ENCODE measurements at places on chromosomes 5 and 9.

- DNase-seq, result no peak
These were observed 700.6 kb downstream of the SEMA5A start for GRCh38 chr5:8845296-8845695.

DNA sequence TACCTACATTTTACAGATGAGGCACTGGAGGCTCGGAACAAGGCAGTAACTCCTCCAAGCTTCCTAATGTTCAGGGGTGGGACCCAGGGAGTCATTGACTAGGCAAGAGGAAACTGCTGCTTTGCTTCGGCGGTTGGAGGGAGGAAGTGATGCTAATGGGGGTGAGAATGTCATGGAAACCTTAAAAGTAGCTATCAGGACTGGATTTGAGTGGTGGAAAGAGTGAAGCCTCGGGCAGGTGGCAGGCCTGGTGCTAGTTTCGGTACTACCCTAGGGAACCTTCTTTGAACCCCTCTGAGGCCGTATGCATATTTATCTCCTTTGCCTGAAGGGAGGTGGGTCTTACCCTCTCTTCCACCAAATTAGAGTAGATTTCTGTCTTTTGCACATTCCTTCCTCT lies 1.6 kb downstream of the BSPRY start:
- DNase-seq, result no peak

- DNase-seq, result no peak
These were observed 25.4 kb downstream of the KCNT1 start for GRCh38 chr9:135727257-135727875.

- DNase-seq, result no peak
These were observed 105.7 kb downstream of the LURAP1L start for GRCh38 chr9:12880406-12881015.

DNA sequence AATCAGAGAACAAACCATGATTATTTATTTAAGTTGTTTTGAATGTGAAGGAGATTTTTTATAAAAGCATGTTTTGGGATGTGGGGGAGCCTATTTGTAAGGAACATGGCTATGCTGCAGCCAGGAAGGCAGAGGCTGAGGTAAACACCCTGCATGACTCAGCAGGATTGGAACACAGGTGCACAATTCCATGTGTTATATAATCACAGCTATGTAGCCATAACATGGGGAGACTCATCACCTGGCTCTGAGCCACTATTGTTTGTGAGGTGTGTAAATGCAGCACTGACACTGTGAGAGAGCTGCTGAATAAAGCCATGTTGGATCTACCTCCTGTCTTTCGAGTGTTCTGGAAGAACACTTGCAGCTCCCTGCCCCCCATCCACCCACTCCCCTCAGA lies 1009.8 kb downstream of the DNAH5 start:
- no peak for DNase-seq

GRCh38 chr5:177320879-177321278 lies 9.2 kb upstream of the MXD3 start:
- no peak for DNase-seq

GRCh38 chr5:79936646-79937216 lies 54.3 kb downstream of the MTX3 start:
- no peak for DNase-seq

- DNase-seq, result no peak
These were observed 353 bp upstream of the TMED9 start for GRCh38 chr5:177591690-177592009.

DNA sequence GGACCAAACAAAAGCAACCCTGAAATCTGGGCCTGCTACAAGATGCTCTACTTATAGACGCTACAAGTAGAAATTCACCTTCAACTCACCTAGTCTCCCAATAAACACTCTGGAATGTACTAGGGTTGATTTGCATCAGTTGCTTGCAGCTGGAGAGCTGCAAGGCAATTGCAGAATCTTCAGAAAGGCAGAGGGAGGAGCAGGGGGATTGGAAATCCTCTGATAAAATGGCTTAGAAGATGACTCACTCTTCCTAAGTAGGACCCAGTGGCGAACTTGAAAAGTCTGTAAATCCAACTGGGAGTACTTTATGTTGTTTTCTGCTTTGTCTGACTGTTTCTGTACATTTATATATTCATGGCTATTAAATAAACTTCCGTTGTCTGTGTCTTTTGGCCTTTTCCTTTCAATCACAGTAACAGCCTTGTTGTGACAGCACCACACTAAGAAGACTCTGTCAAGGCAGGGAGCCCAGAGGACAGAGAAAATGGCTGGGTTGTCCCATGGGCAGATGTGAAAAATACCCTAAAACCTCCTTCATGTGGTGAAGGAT lies 14.7 kb upstream of the MLLT3 start:
- DNase-seq, result no peak

DNA sequence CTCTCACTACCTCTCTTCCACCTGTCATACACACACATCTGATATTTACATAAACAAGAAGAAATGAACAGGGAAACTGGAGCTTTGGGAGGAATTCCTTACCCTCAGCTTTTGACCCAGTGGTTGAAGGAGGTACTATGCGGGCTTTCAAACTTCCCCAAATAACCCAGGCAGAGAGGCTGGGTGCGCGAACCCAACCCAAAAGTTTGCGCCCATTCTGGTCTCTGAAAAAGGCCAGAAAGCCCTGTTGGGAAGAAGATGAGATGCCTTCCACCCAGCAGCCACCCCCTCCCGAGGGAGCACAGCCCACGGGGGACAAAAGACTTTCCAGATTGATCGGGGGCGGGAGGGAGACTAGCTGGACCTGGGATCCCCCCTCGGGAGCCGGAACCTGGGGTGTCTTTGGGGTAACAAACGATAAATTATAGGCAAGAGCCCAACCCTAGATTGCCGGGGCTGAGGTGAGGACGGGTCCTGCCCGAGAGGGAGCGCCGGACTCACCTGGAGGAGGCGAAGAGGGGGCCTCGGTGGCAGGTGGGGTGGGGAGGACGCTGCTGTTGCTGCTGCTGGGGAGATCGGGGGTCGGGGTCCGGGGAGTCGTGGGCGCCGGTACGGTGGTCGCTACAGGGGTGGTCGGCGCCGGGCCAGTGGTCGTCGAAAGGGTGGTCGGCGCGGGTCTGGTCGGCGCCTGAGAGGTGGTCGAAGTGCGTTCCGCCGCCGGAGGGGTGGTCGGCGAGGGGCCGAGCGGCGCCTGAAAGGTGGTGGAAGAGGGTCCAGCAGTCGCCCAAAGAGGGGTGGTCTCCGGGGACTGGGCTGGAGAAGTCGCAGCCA lies 798 bp downstream of the MEGF9 start:
- DNase-seq, result no peak

GRCh38 chr5:98314292-98314691 lies 459.2 kb upstream of the RGMB start:
- DNase-seq, result no peak

- DNase-seq, result no peak
These were observed 37.3 kb upstream of the POMT1 start for GRCh38 chr9:131465401-131465800.

DNA sequence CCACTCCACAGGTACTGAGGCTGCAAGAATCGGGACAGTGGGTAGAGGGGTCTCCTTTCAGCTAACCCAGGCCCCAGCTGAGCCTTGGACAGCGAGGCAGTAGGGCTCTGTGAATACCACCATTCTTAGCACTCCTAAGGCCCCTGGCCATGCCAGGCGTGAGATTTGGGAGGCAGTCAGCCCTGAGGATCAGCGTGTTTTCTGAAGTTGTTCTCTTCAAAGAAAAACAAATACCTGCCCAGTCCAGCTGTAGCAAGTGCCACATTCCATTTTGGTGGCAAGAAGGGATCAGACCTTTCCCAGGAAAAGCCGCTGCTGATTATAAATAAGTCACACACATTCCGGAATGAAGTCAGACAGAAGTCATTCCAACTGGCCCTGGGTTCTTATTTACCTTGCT lies 47.8 kb downstream of the RALGPS1 start:
- no peak for DNase-seq

DNA sequence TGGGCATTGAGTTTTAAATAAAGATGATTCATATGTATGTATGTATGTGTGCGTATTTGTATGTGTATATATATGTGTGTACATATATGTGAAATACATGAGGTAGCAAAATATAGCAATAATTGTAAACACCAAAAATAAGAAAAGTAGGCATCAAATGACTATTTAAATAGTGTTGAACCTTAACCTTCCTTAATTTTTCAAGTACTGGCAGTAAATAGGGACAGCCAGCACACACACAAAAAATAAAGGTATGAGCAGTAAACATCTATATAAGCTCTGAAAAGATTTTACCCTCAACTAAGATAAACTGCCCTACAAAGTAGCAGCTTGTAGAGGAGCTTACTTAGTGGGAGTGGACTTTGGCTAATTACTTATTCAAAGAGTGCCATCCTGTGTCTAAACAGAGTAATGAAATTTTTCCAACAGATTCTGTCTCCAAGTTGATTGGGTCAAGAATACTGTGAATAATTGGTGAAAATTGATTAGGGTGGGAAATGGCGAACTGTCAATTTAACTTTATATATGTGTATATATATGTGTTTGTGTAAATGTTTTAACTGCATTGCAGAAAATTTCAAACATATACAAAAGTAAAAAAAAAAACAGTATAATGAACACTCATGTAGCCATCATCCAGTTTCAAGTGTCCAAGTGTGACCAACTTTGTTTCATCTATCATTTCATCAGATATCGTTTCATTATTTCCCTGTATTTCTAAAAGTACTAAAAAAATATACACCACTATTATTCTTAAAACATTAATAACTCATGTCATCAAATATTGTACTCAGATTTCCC lies 2.0 kb upstream of the ADAMTS6 start:
- DNase-seq, result no peak

GRCh38 chr9:21251638-21252037 lies 11.8 kb upstream of the IFNA14 start:
- DNase-seq, result no peak

GRCh38 chr5:9582406-9582805 lies 36.5 kb upstream of the SEMA5A start:
- DNase-seq, result no peak

- DNase-seq, result no peak
These were observed 12.0 kb upstream of the ASS1 start for GRCh38 chr9:130432796-130433167.

DNA sequence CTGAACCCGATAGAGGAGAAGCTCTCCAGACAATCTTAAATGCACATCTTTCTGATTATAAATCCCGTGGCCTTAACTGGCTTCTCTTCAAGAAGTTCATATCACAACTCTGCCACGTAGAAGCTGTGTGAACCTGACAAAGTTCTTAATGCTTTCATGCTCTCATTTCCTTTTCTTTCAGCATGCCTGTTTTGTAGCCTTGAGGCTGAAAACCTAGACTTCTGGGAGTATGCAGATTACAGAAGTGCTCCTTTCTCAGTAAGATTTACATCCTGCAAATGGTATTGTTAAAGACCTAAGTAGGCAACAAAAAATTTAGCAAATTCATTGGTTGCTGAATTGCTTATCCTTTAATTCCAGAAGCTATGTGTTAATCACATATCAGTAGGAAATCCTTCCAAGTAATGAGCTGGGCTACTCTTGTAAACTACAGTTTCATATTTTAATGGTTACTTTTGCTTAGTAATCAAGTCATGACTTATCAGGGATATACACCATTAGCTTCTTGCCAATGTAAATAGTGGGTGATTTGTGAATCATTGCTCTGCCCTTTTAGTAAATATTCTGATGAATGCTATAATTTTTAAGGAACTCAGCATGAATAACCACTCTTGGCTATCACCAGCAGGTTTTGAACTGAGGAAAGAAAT lies 334.7 kb downstream of the FBXL7 start:
- no peak for DNase-seq

DNA sequence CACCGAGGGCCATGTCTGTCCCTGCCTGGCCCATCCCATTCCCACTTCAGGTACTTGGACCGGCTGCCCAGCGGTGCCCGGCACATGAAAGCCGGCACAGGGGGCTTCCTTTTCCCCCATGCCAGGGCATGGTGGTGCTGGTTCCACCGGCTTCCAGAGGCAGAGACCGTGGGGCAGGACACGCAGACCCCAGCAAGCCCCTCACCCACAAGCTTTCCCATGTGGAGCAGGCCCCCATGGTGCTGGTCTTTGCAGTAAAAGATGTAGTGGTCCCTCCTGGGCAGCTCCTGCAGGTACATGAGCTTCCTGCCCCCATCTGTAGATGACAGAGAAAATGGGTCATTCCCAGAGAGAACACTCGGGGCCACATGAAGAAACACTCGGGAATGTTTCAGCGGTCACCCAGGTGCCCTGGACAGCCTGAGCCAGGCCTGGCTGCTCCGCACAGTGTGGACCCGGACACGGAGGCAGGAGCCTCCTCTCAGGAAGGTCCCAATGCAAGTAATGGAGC lies 2.0 kb downstream of the OBP2B start:
- no peak for DNase-seq

- no peak for DNase-seq
These were observed 46.2 kb downstream of the PAX5 start for GRCh38 chr9:36987891-36988290.

DNA sequence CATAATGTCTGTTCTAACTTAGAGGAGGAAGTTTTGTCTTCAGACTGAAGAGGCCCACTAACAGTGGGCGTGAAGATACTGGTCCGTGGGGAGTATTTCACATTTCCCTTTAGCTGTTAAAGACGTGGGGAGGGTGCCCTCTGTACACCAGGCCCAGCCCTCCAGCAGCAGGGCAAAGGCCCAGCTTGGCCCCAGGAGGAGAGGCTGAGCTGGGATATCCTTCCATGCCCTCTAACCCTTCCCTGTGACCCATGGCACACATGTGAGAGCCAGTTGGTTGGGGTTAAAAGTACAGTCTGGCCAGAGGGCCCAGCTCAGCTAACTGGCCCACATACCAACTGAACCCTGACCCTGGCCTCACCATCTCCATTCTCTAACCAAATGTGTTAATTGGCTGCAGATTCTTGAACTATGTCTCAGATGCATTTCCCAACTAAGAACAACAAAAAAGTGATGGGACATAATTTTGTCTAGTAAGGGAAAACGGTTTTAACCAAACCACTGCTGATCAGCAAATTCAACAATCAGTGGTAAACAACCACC lies 74.4 kb downstream of the LHFPL2 start:
- no peak for DNase-seq

GRCh38 chr5:172187118-172188032 lies 649 bp downstream of the STK10 start:
- no peak for DNase-seq

GRCh38 chr9:38074441-38074961 lies 5.5 kb upstream of the SHB start:
- DNase-seq, result no peak

DNA sequence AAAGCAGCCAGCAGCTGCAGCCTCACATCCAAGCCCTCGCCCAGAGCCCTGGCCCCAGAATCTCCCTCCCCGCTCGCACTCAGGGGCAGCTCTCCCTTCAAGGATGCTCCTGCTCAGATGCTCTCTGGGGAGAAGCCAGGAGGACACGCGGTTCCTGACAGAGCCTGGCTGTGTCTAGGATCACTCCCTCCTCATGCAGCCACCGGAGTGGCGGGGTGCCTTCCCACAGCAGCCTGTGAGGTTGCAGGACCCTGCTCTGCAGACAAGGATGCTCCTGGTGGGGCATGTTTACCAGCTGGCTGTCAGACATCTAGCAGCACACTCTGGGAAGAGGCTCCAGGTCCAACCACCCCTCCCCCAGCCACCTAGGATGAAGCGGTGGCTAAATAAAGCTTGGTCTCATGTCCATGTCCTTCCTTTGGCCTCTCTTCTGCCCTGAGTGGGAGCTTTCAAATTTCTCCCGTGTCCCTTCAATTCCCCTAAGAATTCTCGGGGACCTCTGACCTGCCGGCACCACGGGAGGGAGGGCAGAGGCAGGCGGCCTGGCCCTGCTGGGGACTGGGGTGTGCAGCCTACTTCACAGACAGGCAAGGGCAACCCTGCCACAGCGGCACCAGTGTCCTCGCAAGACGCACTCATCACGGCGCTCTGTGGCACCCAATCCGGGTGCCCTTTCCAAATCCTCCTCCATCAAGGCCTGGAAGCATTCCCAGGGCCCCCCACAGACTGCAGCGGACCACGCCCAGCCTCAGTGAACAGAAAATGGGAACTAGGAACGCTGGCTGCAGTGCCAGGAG lies 88.3 kb upstream of the SARDH start:
- DNase-seq, result no peak

GRCh38 chr5:55520117-55520839 lies 14.5 kb downstream of the PLPP1 start:
- no peak for DNase-seq
